ENCODE measurements at places on chromosomes 11 and 22. TPM values are rescaled to one million over a fixed set of nuclear protein-coding genes. Genes with fewer than 3 reads are reported as not detected.

SMC1B gene
- total RNA-seq: under 0.01 TPM

LAMTOR1 gene
- 127 TPM for total RNA-seq

APOBEC3C gene
- 8.2 TPM for total RNA-seq

METTL15 gene
- total RNA-seq: 23.9 TPM

XRRA1 gene
- 14.7 TPM for total RNA-seq

ALDH3B2 gene
- total RNA-seq: not detected

TNNI2 gene
- total RNA-seq: not detected

PKP3 gene
- 0.87 TPM for total RNA-seq

IL17REL gene
- total RNA-seq: not detected

SLC22A8 gene
- under 0.01 TPM for total RNA-seq

TTC36 gene
- total RNA-seq: 0.22 TPM
